ENCODE measurements at places on chromosomes 4 and X.

GRCh38 chrX:42017971-42018370, 94.6 kb upstream of the CASK start:
- no peak for DNase-seq

DNA sequence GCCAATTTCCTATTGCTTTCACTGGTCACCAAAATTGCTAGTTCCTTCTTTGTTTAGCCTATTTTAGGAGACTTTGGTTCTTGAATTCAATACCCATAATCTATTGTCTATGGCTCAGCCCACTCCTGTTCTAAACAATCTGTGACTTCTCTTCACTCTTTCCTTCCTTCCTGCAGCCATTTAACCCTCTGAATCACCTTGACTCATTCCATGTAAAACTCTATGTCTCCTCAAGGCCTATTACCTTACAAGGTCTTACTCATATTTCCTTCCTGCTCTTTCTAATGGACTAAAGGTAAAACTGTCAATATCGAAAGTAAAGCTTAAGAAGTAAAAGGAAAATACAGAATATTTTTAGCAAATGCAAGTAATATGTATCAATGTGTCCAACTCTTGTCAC, 301.6 kb downstream of the ARHGAP24 start:
- no peak for DNase-seq

DNA sequence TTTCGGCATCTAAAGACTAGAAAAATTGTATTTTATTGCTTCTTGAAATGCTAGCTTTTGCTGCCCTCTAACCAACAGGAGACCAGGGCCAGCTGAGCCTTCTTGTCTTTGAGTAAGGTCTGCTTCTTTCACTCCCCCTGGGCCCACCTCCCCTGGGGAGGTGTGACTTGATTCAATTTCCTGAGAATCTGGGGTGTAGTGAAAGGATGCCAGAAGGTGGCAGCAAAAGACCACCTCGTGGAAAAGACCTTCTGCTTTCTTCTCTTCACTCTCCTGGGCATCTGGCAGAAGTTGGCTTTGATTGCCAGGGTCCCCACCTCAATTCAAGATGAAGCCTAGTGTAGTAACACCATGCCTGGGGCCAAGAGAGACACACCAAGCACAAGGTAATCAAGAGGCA, 96.5 kb upstream of the MAOA start:
- peak; percentile 37 for DNase-seq

DNA sequence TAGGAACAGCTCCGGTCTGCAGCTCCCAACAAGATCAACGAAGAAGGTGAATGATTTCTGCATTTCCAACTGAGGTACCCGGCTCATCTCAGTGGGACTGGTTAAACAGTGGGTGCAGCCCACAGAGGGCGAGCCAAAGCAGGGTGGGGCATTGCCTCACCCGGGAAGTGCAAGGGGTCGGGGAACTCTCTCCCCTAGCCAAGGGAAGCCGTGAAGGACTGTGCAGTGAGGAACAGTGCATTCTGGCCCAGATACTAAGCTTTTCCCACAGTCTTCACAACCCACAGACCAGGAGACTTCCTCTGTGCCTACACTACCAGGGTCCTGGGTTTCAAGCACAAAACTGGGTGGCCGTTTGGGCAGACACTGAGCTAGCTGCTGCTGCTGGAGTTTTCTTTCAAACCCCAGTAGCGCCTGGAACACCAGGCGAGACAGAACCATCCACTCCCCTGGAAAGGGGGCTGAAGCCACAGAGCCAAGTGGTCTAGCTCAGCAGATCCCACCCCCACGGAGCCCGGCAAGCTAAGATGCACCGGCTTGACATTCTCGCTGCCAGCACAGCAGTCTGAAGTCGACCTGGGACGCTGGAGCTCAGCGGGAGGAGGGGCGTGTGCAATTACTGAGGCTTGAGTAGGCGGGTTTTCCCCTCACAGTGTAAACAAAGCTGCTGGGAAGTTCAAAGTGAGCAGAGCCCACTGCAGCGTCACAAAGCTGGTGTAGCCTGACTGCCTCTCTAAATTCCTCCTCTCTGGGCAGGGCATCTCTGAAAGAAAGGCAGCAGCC, 84.6 kb downstream of the THOC2 start:
- no peak for DNase-seq

GRCh38 chrX:130174937-130175336, 3.2 kb downstream of the RAB33A start:
- DNase-seq: no peak

DNA sequence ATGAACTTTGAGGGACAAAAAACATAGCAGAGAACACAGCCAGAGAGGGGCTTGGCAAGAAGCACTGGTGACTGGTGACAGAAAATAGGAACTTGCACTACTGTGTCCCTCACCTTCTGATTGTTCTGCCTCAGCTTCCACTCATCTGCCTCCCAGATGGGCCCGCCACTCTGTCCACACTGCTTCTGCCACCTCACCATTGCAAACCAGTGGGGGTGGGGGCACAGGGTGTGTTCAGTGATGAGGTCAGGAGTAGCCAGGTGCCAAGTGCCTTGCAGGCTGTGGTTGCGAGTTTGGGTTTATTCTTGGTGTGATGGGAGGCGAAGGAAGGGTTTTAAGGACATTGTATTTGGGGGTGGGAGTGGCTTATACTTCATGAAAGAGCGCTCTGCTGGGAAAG, 9.1 kb upstream of the UBA1 start:
- no peak for DNase-seq

- no peak for DNase-seq
Observed at GRCh38 chr4:139915037-139915436, 238.9 kb downstream of the MAML3 start.
